ENCODE measurements at places on chromosomes 12 and 14. TPM values are rescaled to one million over a fixed set of nuclear protein-coding genes. Genes with fewer than 3 reads are reported as not detected.

DNA sequence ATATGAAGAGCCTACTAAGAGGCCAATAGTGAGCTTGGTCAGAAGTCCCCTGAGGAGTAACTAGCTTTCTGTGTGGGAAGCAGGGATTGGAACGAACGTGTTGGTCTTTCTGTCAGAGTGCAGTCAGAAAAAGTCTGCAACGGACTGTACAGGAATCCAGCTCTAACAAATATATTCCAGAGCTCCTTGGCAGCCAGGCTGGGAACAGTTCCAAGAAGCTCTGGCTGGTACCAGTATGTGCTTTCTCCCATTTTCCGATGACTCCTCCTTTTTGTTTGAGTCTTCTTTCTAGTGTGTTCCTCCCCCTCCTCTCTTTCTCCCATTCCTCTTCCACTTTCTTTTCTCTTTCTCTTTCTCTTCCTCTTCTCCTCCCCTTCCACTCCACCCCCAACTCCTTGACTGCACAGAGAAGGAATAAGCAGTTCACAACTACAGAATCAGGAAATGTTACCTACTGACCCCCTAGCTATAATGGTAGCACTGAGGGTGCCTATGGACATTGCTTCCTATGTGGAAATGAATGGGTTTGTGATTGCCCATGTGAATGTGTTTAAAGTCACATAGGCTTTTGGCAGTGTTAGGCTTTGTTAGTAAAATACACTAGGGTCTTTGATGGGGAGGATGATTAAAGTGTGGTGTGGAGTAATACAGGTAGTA is 59.9 kb downstream of the TTLL5 start:
- H3K36me3 ChIP-seq, result peaks cover 39% of the 10 kb centered on the region
- peaks cover 4% of the 10 kb centered on the region for H3K4me1 ChIP-seq
- H3K27me3 ChIP-seq, result no peaks in the 10 kb centered on the region
- DNase-seq, result no peak

DNA sequence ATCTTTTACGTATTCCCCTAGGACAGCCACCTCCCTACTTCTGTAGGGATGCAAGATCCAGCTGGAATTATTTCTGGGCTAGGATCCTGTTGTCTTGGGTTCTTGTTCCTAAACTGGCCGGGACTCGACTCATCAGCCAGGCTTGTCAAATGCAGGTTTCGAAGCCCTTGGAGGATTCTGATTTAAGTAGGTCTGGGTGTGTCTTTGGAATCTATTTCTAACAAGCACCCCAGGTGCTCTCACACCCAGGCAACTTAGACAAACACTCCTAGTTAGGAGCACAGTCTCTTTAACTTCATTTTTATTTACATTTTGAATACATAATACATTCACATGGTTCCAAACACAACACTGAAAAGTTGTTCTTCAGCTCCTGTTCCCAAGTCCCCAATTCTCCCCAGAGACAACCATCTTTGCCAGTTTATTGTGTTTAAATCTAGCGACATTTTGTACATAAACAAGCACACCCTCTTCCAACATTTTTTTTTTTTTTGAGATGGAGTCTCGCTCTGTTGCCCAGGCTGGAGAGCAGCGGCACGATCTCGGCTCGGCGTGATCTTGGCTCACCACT is 20.9 kb downstream of the MORN3 start:
- peaks cover 11% of the 10 kb centered on the region for H3K36me3 ChIP-seq
- H3K27me3 ChIP-seq, result no peaks in the 10 kb centered on the region
- H3K4me1 ChIP-seq, result peaks cover 21% of the 10 kb centered on the region
- no peak for DNase-seq
- no peak overlapping the region for H3K4me3 ChIP-seq

- peaks cover 36% of the 10 kb centered on the region for H3K4me1 ChIP-seq
- peak within 1 kb of the TSS; percentile 85 for H3K4me3 ChIP-seq
- peak; percentile 52 for DNase-seq
- peak within 1 kb of the TSS; percentile 90 for H3K27ac ChIP-seq
- no peaks in the 10 kb centered on the region for H3K36me3 ChIP-seq
These were observed at the start of gene BCL2L14 for GRCh38 chr12:12070674-12071656. Gene BCL2L14, plus strand, starts transcription at chr12:12070939. Its CDS starts 8,367 bp downstream, at chr12:12079306.

- no peak overlapping the region for H3K27ac ChIP-seq
- no peaks in the 10 kb centered on the region for H3K36me3 ChIP-seq
- H3K27me3 ChIP-seq, result no peaks in the 10 kb centered on the region
- H3K4me3 ChIP-seq, result no peak overlapping the region
These were observed 3.8 kb downstream of the CBLN3 start for GRCh38 chr14:24425704-24426103.

- H3K27ac ChIP-seq, result no peak overlapping the region
- no peaks in the 10 kb centered on the region for H3K4me1 ChIP-seq
- no peaks in the 10 kb centered on the region for H3K36me3 ChIP-seq
- H3K27me3 ChIP-seq, result peaks cover 4% of the 10 kb centered on the region
These were observed 125.5 kb downstream of the NT5DC3 start for GRCh38 chr12:103715494-103715893.

DNA sequence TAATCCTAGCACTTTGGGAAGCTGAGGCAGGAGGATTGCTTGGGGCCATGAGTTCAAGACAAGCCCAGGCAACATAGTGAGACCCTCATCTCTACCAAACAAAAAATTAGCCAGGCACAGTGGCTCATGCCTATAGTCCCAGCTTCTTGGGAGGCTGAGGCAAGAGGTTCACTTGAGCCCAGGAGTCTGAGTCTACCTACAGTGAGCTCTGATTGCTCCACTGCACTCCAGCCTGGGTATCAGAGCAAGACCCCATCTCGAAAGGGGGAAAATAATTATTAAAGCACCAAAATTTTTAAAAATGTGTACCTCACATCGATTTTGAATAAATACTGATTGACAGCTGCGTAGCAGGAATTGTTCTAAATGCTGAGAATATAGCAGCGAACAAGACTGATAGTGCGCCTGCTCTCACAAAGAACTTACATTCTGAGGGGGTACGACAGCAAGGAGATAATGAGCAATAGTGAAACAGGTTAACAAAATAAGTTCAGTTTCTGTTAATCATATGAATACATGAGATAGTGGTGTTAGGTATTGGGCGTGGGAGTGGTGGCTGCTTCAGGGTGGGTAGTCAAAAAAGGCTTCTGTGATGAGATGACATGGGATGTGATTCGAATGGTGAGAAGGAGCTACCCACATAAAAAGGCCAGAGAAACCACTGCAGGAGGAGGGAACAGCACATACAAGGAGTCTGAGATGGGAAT is 19.6 kb downstream of the HCFC2 start:
- peak; percentile 61 for DNase-seq
- no peak overlapping the region for H3K27ac ChIP-seq
- H3K27me3 ChIP-seq, result no peaks in the 10 kb centered on the region
- H3K36me3 ChIP-seq, result peaks cover 22% of the 10 kb centered on the region

DNA sequence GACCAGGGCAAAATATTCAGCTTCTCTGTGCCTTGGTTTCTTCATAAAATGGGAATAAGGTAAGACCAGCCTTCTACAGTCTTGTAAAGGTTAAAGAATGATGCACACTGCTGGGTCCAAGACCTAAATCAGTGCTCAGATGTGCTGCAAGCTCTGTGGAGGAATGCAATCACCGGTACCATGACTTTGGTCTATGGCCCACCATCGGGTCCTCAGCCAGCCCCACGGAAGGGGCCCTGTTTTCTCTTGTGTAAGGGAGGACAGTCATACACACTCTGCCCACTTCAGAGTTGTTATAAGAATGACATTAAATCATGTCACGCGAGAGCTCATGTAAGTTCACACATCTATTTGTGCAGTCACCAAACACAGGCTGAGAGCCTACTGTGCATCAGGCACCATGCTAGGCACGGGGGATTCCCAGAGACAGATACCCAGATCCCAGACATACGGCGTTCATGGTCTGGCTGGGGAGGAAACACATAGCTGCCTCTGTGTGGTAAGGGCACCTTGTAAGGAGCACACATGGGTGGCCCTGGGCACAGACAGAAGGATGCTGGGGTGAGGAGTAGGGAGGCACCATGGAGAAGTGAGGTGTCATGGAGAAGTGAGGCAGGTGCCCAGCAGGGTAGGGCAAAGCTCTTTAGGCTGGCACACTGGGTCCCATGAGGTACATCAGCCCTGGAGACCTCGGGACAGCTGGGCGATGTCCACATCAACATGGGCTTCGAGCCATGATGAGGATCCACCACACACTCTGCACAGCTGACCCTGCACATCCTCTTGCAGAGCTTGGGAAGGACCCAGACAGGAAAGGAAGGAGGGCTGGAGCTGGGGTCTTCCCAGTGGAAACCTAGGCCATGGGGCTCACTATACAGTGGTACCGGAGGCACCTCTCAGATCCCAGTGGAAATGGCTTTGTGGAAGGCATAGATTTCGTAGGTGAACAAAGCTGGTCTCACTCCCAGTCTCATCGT is 190.4 kb upstream of the DIO3 start:
- H3K27me3 ChIP-seq, result peaks cover 17% of the 10 kb centered on the region
- no peak overlapping the region for H3K4me3 ChIP-seq

DNA sequence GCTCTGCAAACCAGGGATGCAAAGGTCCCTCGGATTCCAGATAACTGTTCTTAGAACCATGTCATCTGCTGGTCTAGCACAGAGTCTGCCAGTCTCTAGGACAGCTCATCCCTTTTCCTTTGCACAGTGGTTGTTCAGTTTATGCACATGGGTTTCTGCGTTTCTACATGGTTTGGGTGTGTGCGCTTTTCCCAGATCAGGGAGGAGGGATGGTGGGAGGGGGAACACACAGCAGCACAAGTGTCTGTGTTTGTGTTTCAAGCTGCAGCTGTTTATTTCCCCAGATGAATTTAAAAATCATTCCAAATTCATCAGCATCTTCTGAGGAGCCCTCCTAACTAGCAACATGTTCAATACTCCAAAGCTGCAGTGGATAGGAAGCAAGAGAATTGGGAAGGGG is 45.4 kb downstream of the ANO2 start:
- no peak for DNase-seq
- no peak overlapping the region for H3K27ac ChIP-seq
- no peaks in the 10 kb centered on the region for H3K36me3 ChIP-seq

- H3K4me1 ChIP-seq, result peaks cover 2% of the 10 kb centered on the region
- no peak overlapping the region for H3K27ac ChIP-seq
- peaks cover 22% of the 10 kb centered on the region for H3K27me3 ChIP-seq
- no peak for DNase-seq
- H3K4me3 ChIP-seq, result no peak overlapping the region
These were observed 115.6 kb downstream of the CALM1 start for GRCh38 chr14:90512329-90512991.

- H3K36me3 ChIP-seq, result no peaks in the 10 kb centered on the region
- H3K4me3 ChIP-seq, result no peak overlapping the region
- peaks cover 20% of the 10 kb centered on the region for H3K4me1 ChIP-seq
These were observed 7.6 kb downstream of the KRT85 start for GRCh38 chr12:52359621-52360061.

- H3K27ac ChIP-seq, result no peak overlapping the region
- no peak for DNase-seq
- no peaks in the 10 kb centered on the region for H3K27me3 ChIP-seq
- peak overlapping the region; percentile 84 for H3K4me3 ChIP-seq
These were observed 1.0 kb upstream of the KRAS start for GRCh38 chr12:25251769-25252168.

GRCh38 chr12:7144414-7145120 is 14.4 kb downstream of the CLSTN3 start:
- H3K27ac ChIP-seq, result no peak overlapping the region
- DNase-seq, result no peak
- H3K27me3 ChIP-seq, result no peaks in the 10 kb centered on the region
- no peaks in the 10 kb centered on the region for H3K36me3 ChIP-seq
- no peak overlapping the region for H3K4me3 ChIP-seq

GRCh38 chr12:72281126-72281525 is 9.0 kb downstream of the TRHDE start:
- no peaks in the 10 kb centered on the region for H3K36me3 ChIP-seq
- no peak overlapping the region for H3K27ac ChIP-seq
- no peaks in the 10 kb centered on the region for H3K4me1 ChIP-seq
- H3K4me3 ChIP-seq, result no peak overlapping the region
- peaks cover 4% of the 10 kb centered on the region for H3K27me3 ChIP-seq
- DNase-seq, result no peak

GRCh38 chr14:61033054-61033453 is 52.0 kb downstream of the SLC38A6 start:
- H3K4me3 ChIP-seq, result no peak overlapping the region
- H3K27me3 ChIP-seq, result no peaks in the 10 kb centered on the region
- peaks cover 7% of the 10 kb centered on the region for H3K4me1 ChIP-seq
- no peak for DNase-seq
- H3K36me3 ChIP-seq, result no peaks in the 10 kb centered on the region

CEBPE gene
- total RNA-seq, result 0.43 TPM

PYGL gene
- total RNA-seq, result 0.38 TPM

CCDC60 gene
- total RNA-seq, result not detected

INHBE gene
- 1.0 TPM for total RNA-seq
